ENCODE measurements at places on chromosomes 13 and 19. TPM values are rescaled to one million over a fixed set of nuclear protein-coding genes. Genes with fewer than 3 reads are reported as not detected.

- DNase-seq: no peak
These were observed 286.5 kb downstream of the FOXO1 start for GRCh38 chr13:40379794-40380578.

DNA sequence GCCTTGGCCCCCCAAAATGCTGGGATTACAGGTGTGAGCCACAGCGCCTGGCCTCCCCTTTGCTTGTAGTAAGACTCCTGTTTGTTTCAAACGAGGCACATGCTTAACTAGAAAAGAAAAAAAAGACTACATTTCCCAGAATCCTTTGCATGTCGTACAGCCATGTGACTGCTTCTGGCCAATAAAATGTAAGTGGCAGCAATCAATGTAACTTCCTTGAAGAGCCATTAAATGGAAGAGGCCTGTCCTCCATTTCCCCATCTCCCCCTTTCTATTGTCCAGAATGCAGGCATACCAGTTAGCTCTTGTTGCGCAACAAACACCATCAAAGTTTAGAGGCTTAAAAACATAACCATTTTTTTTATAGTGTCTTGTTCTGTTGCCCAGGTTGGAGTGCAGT is 10.4 kb upstream of the GPR32 start:
- DNase-seq: no peak

GRCh38 chr19:53991224-53992113 is at the start of gene CACNG6:
CACNG6 (plus strand) TSS chr19:53991637; CDS start chr19:53992878, 1,241 bp downstream.
- no peak for DNase-seq

The HSH2D gene
- polyA plus RNA-seq: 1.1 TPM

The SLC10A2 gene
- polyA plus RNA-seq: 0.52 TPM

All from keratinocyte (primary cell).